ENCODE measurements at places on chromosomes 11 and 22. TPM values are rescaled to one million over a fixed set of nuclear protein-coding genes. Genes with fewer than 3 reads are reported as not detected.

SPI1 gene
- 119 TPM for polyA plus RNA-seq

RIC3 gene
- polyA plus RNA-seq = 72.4 TPM

CCDC188 gene
- polyA plus RNA-seq = not detected

PDGFD gene
- 0.20 TPM for polyA plus RNA-seq

APOL6 gene
- polyA plus RNA-seq = 3.0 TPM

RCOR2 gene
- polyA plus RNA-seq = not detected

PTGDR2 gene
- polyA plus RNA-seq = 0.03 TPM

GRCh38 chr22:30265131-30265720 is 1.4 kb downstream of the OSM start:
- peak; percentile 22 for DNase-seq

- no peak for DNase-seq
Observed at GRCh38 chr11:96055706-96056387, 131.9 kb upstream of the MTMR2 start.

GRCh38 chr11:27186580-27186979 is 146.0 kb downstream of the BBOX1 start:
- DNase-seq = no peak

GRCh38 chr11:111923951-111924350 is 5.2 kb downstream of the C11orf52 start:
- DNase-seq = no peak

GRCh38 chr11:61429691-61430582 is at the start of the genes CPSF7 and SDHAF2:
Gene CPSF7 (minus strand): TSS chr11:61429975. CDS start chr11:61429235, 740 bp downstream.
Gene SDHAF2 (plus strand): TSS chr11:61430124. CDS start chr11:61430147, 23 bp downstream.
- DNase-seq = peak; percentile 98

GRCh38 chr11:122737951-122738693 is 82.6 kb downstream of the UBASH3B start:
- no peak for DNase-seq

- no peak for DNase-seq
Observed at GRCh38 chr22:47370448-47371262, 608.2 kb downstream of the TBC1D22A start.

GRCh38 chr11:112398798-112399478 is 138.3 kb upstream of the PLET1 start:
- no peak for DNase-seq

GRCh38 chr11:46616551-46617133 is 385 bp downstream of the HARBI1 start:
- no peak for DNase-seq
